Naive thymus-derived CD4-positive, alpha-beta T cell (primary cell): ENCODE measurements at places on chromosomes 2 and 18. TPM values are rescaled to one million over a fixed set of nuclear protein-coding genes. Genes with fewer than 3 reads are reported as not detected.

GRCh38 chr2:45860136-45861121, 209.0 kb downstream of the PRKCE start:
- DNase-seq, result peak; percentile 45

DNA sequence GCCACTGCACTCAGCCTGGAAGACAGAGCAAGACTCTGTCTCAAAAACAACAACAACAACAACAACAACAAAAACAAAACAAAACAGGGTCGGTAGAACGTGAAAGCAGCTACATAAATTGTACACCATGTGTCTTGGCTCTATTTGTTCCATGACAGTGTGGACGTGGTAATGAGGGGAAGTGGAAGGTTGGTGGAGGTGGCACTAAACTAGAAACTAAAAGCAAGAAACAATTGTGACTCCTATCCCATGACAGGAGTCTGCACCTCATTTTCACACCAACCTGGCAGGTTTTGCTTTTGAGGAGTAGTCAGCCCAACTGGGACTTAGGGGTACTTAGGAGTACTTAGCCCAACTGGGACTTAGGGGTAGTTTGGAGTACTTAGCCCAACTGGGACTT, 62.5 kb upstream of the MRPS9 start:
- DNase-seq, result no peak

- DNase-seq, result no peak
Observed at GRCh38 chr18:75016025-75016717, 192.8 kb downstream of the PTGR3 start.

ASTL gene
- total RNA-seq, result 7.5 TPM

GCG gene
- not detected for total RNA-seq
